ENCODE measurements at places on chromosomes 1 and 21. TPM values are rescaled to one million over a fixed set of nuclear protein-coding genes. Genes with fewer than 3 reads are reported as not detected.

DNA sequence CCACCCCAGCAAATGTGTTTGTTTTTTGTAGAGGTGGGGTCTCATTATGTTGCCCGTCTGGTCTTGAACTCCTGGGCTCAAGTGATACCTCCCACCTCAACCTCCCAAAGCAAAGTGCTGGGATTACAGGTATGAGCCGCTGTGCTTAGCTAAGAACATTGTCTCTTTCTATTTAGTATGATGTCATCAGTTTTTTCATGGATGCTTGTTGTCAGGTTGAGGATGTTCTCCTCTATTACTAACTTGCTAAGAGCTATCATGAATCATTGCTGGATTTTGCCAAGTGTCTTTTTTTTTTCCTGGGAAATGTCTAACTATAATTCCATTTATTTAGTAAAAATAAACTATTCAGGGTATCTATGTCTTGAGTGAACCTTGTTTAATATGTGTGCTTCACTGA lies 19.0 kb upstream of the MPC2 start:
- peaks cover 2% of the 10 kb centered on the region for H3K4me1 ChIP-seq
- H3K4me3 ChIP-seq = no peak overlapping the region
- peaks cover 30% of the 10 kb centered on the region for H3K36me3 ChIP-seq
- no peak for DNase-seq

- H3K36me3 ChIP-seq = no peaks in the 10 kb centered on the region
- no peaks in the 10 kb centered on the region for H3K4me1 ChIP-seq
- no peak overlapping the region for H3K27ac ChIP-seq
- H3K27me3 ChIP-seq = peaks cover 19% of the 10 kb centered on the region
Observed at GRCh38 chr1:63343922-63344321, 21.6 kb downstream of the FOXD3 start.

The ERICH3 gene
- not detected for total RNA-seq

The CLCA4 gene
- total RNA-seq = not detected

DNA sequence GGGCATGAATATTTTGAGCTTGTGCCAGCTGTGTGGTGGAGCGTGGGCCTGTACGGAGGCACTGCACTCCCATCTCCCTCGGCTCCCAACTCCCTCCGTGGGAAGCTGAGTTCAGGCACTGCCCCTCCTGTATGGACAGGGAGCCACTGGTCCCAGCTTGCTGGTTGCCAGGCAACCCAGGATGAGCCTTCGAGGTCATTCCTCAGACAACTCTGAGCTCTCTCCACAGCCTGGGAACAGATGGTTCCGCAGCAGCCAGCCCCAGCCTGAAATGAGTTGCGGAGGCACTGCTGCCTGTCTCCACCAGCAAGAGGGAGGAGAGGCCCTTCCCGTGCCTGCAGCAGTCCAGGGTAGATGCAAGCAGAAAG lies 58.4 kb upstream of the TENT5B start:
- H3K4me1 ChIP-seq = no peaks in the 10 kb centered on the region
- no peaks in the 10 kb centered on the region for H3K36me3 ChIP-seq
- no peak for DNase-seq
- no peak overlapping the region for H3K27ac ChIP-seq
- no peak overlapping the region for H3K4me3 ChIP-seq

DNA sequence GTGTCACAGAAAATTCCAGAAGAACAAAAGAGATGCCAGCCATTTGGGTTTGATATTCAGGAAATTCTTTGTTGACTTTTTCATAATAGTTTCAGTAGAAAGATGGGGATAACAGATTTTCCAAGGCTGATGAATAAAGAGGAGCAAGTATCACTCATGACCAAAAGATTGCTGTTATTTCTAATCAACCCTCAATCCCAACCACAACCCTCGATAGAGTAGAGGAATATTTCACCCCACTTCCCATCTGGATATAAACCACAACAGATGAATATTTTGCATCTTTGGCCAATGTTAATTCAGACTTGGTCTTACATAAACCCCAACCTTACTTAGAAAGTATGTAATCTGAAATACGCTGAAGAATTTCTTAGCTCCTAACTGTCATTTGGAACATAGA lies 232.4 kb downstream of the SEC16B start:
- H3K27ac ChIP-seq = no peak overlapping the region
- DNase-seq = no peak
- no peaks in the 10 kb centered on the region for H3K36me3 ChIP-seq
- H3K4me1 ChIP-seq = no peaks in the 10 kb centered on the region
- no peaks in the 10 kb centered on the region for H3K27me3 ChIP-seq
